Amniotic stem cell (primary cell): ENCODE measurements at places on chromosomes 4 and X.

- no peak for DNase-seq
These were observed 5.8 kb downstream of the BEX4 start for GRCh38 chrX:103220511-103221323.

DNA sequence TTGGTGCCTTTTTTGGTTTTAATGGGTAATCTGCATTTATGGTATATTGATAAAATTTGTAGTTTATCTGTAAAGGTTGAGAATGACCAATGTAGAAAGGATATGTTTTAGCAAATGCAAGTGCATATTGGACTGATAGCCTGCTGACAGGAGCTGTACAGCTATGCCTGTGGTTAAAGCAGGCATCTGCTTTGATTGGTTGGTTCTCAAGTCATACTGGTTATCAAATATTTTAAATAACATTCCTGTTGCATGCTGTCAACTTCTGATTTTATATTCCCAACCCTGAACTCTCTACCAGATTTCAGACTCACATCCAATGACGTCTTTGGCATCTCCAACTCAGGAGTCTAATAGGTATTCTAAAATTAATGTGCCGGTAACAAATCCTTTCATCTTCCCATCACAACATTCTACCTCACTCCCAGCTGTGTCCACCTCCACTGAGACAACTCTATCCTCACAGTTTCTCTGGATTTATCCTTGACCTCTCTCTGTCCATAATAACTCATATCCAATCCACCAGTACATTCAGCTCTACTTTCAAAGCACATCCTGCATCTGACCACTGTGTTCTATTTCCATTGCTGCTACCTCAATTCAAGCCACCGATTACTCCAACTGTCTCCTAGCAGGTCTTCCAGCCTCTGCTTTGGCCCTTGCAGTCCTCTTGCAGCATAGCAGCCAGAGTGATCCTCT, 125.7 kb downstream of the CAMK2D start:
- no peak for DNase-seq

- DNase-seq = no peak
These were observed 92.6 kb upstream of the H2AZ1 start for GRCh38 chr4:100042711-100043110.

DNA sequence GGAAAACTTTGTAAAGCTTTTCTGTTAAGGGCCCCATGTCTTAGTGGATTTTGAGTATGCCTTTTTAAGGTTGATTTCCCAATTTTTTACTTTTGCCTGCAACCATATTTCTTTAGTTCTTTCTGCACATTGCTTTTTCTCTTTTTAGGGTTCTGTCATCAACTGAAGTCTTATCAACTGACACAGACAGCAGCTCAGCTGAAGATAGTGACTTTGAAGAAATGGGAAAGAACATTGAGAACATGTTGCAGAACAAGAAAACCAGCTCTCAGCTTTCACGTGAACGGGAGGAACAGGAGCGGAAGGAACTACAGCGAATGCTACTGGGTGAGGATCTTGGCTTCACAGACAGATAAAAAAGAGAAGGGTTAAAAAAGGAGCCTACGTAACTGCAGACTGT, 27.8 kb downstream of the TAF1 start:
- no peak for DNase-seq

DNA sequence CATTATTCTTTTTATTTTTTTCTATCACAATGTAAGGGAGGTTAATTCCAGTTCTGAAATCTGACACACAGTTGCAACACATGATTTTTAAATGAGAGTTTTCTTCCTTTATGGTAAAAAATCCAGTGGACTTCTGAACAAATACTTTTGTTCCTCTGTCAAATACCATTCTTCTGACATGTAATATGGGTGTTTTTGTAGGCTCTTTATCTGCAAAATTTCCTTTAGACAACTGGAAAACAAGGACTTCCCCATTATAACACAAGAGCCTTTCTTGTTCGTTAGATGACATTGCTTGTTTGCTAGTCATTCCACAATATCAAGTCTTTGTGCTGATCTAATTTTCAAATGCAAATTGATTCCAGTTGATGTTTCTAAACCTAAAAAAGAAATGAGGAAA, 7.7 kb downstream of the FANCB start:
- DNase-seq = no peak

- no peak for DNase-seq
These were observed 1.0 kb upstream of the PPP2R2C start for GRCh38 chr4:6473264-6474052.

GRCh38 chrX:150405576-150405975, 42.5 kb downstream of the MAMLD1 start:
- no peak for DNase-seq

GRCh38 chr4:54902271-54902670, 223.1 kb downstream of the KDR start:
- no peak for DNase-seq

DNA sequence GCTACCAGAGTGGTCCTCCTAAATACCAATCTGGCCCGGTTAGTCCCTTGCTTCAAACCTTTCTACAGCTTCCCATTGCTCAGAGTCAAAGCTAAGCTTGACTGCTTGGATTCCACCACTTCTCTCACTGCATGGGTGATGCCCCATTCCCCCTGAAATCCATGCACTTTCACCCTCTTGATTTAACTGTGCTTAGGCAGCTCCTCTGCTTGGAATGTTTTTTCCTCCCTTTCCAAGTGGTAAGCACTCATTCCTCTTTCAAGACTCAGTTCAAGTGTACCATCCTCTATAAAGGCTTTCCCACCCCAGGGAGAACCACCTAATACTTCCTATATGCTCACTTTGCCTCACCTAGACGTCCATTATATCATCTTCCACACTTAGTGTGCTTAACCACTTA, 49.1 kb downstream of the SMC1A start:
- DNase-seq = no peak

DNA sequence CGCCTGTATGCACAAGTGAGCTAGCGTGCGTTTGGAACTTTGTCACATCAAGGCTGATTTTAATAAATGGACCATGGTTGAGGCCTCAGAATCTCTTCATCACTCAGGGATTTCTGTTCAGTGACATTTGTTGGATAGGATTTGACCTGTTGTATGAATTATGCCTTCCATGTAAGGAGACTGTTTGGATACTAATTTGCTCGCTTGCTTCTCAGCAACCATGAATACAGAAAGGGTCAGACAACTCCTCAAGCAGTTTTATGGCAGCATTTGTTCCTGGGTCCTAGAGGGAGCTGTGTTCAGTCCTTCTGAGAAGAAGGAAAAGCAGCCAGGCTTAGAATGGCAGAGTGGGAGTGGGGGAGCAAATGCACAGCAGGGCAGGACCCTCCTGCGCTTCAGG, 269.7 kb upstream of the LCORL start:
- no peak for DNase-seq

DNA sequence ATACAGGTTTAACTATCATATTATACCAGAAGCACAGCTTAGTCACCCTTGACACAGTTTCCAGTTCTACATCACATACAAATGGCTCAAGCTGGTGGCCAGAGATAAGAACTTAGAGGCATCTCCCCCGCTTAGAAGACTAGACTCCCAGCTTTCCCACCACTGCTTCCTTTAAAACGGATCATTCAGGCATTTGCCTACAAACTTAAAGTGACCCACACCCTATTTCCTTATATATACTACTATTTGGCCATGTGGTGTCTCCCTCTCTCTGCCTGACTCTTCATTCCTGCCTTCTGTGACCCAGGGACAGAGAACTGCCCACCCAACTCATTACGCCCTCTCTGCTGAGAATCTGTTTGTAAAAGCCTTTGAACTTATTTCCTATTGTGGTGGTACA, 781.2 kb upstream of the DIAPH2 start:
- no peak for DNase-seq

DNA sequence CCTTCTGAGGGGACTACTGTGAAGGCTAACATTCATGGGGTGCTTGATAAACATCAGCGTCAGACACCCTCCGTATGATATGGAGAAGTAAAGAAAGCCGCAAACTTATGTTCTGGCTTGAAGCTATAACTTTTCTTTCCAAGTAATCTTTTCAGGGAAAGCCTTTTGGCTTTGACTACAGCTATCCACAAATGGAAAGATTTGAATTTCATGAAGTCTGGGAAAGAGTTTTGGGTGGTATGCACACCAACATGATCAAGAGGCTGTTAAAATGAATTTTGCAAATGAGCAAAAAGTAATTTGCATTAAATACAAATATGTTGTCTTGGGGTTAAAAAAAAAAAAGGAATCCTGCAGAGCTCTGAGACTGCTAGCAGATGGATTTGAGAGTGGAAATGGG, 114.8 kb upstream of the LIMCH1 start:
- no peak for DNase-seq

DNA sequence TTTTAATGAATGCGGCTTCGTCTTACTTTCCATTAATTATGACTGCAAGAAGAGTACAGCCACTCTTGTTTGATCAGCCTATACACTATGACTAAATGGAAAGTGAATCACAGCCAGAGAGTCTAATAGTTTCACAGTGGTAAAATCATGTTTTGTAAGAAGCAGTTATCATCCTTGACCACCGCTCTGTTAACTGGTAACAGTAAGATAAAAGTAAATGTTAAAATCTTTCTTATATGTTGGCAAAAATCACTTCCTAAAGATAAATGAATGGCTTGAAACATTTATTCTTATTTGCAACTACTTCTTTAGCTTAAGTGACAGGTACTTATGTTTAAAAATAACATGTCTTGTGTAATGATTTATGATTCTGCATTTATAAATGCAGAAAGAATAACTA, 13.2 kb downstream of the GALNT7 start:
- DNase-seq = no peak

GRCh38 chr4:2360396-2360730, 58.1 kb downstream of the ZFYVE28 start:
- no peak for DNase-seq

- no peak for DNase-seq
These were observed 14.9 kb upstream of the RRAGB start for GRCh38 chrX:55702671-55703070.

DNA sequence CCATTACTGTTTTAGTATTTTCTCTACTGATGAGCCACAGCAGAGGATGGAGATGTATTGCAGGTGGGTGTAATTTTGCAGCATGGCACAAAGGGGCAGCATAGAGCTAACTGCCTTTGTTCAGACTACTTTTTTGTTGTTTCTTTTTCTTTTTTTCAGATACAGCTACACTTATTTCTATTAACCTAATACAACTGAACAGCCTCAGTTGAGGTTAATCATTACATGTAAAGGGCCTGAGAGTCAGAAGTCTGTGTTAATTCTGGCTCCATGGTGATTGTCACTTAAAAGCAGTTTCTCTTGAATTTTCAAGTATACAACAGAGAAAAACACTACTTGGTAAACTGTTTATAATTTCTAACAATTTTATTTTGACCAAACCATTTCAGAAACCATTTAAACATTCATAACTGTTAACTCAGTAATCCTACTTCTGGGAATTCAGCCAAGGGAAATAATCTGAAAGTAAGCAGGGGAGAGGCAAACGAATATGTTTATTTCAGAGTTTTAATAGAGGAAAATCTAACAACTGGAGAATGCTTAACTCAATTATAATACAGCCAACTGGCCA, 13.9 kb upstream of the PPEF2 start:
- DNase-seq = peak; percentile 25

DNA sequence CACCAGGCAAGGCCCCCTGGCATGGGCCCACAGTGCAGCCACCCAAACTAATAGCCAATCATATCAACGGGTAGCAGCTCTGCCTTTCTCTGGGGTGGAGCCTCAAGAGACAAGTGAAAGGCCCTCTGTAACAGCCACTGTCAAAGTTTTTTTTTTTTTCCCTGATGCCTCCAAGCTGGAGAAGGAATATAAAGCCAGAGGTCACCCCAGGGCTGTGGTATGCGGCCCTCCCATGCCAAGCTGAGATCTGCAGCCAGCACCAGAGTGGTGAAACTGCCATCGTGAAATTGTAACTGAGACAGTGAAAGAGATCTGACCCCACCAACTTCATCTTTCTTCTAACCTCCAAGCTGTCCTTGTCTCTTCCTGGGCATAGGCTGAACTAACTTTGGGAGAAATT, 407.0 kb downstream of the KLHL4 start:
- DNase-seq = no peak

DNA sequence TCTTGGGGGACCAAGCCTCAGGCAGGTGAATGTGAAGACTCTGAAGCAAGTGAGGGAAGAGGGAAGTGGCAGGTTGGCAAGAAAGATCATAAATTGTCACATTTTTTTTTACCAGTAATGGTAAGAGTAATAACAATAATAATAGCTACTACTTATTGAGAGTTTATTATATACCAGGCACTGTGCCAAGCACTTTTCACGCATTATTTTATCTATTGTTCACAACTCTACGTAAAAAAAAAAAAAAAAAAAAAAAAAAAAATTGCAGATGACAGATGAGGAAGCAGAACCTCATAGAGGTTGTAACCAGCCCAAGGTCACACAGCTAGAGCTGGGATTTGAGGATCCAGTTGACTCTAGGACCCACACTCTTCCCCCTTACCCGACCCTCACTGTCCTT, 40.9 kb downstream of the TSC22D3 start:
- DNase-seq = no peak

- no peak for DNase-seq
These were observed 11.9 kb downstream of the EDNRA start for GRCh38 chr4:147492761-147493160.

DNA sequence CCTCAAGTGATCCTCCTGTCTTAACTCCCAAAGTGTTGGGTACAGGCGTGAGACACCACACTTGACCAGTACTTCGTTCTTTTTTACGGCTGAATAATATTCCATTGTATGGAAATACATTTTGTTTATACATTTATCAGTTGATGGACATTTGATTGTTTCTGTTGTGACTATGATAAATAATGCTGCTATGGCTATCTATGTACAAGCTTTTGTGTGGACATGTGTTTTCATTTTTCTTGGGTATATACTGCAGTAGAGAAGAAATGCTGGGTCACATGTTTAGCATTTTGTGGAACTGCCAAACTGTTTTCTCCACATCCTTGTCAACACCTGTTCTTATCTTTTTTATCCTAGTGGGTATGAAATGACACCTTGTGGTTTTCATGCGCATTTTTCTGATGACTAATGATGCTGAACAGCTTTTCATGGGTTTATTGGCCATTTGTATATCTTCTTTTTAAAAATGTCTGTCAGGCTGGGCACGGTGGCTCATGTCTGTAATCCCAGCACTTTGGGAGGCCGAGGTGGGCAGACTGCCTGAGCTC, 37.3 kb downstream of the SAT1 start:
- DNase-seq = no peak

GRCh38 chr4:88953400-88953799, 103.6 kb downstream of the FAM13A start:
- no peak for DNase-seq

GRCh38 chr4:89588421-89588820, 248.5 kb downstream of the SNCA start:
- no peak for DNase-seq

DNA sequence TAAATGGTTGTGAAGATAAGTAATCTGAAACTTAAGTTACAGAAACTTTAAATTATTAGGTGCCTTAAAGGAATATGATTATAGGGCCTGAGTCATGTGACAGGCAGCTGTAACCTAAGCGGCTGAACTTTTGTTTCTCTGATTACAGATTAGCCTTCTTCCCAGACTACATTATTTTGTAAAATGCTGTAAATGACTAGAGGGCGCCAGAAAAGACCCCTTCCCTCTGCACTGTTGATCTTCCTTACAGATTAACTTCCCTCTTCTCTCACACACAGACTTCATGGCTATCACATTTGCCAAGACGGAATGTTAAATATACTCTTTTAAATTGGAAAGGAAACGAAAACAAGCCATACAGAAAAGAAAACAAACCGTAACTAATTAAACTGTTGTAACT, 96.6 kb downstream of the EVC2 start:
- no peak for DNase-seq

- DNase-seq = no peak
These were observed 63.6 kb downstream of the SMIM20 start for GRCh38 chr4:25977397-25978170.
